ENCODE measurements at places on chromosomes 3 and 15. TPM values are rescaled to one million over a fixed set of nuclear protein-coding genes. Genes with fewer than 3 reads are reported as not detected.

DNA sequence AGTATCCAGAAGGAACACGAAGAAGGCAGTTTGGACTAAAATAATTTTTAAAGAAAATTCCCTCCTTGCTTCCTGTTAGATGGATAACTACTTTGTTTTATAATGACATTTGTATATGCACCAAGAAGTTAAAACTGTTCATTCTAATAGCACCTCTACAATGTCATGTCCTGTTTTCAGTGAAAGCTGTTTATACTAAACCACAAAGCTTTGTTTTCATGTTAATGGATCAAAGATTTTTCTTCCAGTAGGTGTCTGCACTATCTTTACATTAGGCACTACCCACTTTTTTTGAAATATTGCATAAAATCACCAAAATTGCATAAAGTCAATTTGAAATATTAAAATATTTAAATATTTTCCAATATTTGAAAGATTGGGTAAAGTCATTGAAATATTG is 10.1 kb downstream of the RARRES1 start:
- H3K27me3 ChIP-seq, result no peaks in the 10 kb centered on the region
- H3K4me3 ChIP-seq, result no peak overlapping the region
- no peak for DNase-seq
- H3K36me3 ChIP-seq, result peaks cover 17% of the 10 kb centered on the region

The MAGI1 gene
- 0.69 TPM for total RNA-seq

DNA sequence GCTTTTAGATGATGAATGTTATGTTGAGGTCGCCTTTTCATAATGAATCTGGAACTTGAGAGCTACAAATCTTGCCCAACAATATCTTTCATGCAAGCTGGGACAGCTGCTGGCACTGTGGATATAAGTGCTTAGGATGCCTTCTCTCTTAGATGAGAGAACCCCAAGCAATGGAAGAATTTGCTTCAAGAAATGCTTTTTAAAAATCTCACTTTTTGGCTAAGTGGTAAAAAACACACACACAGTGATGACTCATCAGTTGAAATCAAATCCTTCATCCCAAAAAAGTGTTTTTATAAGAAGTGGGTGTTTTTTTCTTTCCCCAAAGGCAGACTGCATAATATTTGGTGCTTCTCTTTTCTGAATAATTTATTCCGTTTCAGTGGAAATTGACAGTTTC is 38.4 kb upstream of the GALNT15 start:
- DNase-seq, result no peak
- H3K36me3 ChIP-seq, result no peaks in the 10 kb centered on the region
- H3K4me1 ChIP-seq, result no peaks in the 10 kb centered on the region
- H3K27ac ChIP-seq, result no peak overlapping the region
- peaks cover 2% of the 10 kb centered on the region for H3K27me3 ChIP-seq

DNA sequence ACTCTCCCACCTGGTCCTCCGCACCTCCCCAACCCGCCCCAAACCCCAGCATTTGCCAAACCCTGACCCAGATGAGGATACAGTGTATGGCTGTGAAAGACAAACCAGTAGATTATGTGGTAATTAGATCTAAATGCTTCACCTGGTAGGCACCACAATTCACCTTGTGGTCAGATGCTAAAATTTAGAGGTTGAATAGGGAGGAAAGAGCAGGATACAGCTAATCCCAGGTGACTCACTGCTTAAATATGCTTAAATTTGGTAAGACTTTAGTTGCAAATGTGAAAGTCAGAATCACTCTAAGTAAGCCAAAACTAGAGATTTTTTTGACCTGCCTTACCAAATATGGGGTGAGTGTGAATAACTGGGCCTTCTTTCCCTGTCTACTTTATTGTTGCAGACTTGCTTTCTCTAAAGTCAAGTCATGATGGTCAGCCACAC is 105.5 kb downstream of the MME start:
- no peak overlapping the region for H3K27ac ChIP-seq
- H3K4me1 ChIP-seq, result peaks cover 9% of the 10 kb centered on the region
- no peaks in the 10 kb centered on the region for H3K36me3 ChIP-seq
- no peak overlapping the region for H3K4me3 ChIP-seq

DNA sequence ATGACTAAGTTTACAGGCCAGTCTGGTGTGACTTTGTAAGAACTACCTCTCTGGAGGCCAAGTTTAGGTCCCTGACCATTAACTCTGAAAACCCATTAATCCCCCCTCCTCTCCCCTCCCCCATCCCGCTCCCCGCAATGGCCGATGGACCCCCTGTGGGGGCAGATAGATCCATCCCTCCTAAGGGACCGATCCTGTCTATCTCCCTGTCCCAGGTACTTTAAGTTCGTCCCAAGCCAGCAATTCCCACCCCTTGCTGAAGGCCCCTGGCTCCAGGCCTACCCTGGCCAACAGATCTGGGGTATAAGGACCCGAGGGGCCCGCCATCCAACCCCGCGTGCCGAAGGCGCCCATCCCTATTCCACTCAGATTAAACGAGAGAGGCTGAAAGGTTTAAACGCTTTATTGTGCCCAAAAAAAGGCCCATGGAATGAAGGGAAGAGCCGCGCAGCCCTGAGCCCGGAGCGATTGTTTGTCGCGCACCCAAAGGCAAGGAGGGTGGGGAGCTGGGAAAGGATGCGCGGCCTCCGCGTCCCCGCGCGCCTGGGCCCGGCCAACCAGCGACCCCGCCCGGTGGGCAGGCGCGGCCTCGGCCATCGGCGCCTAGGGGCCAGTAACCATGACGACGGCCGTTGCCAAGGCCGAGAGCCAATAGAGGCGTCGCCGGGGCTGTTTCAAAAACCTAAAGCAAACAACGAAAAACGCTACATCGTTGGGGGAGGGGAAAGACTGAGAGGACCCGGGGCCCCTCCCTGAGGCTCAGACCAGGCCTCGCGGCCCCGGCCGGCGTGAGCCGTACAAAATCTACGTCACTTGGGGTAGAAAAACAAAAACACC is 35.9 kb downstream of the HMCES start:
- peak overlapping the region; percentile 83 for H3K4me3 ChIP-seq
- peak; percentile 67 for DNase-seq
- peaks cover 38% of the 10 kb centered on the region for H3K4me1 ChIP-seq
- H3K27ac ChIP-seq, result peak overlapping the region; percentile 88
- H3K36me3 ChIP-seq, result peaks cover 5% of the 10 kb centered on the region

Measured in activated T-helper 1 cell treated with anti-CD3 and anti-CD28 coated beads, Interleukin-12 subunit alpha, Interleukin-12 subunit beta, Interleukin-2, Interleukin-4 antibody, amounts not matched to agents 30 ng/mL and 10 ng/mL and 1 ng/mL, durations not matched to agents 14 hours and 24 hours and 36 hours (primary cell).